Brain (organoid and tissue), 16 donors: ENCODE measurements at places on chromosomes 16 and 17.
A peak's percentile ranks its signal among the peaks of the same experiment; 100 is the strongest.

DNA sequence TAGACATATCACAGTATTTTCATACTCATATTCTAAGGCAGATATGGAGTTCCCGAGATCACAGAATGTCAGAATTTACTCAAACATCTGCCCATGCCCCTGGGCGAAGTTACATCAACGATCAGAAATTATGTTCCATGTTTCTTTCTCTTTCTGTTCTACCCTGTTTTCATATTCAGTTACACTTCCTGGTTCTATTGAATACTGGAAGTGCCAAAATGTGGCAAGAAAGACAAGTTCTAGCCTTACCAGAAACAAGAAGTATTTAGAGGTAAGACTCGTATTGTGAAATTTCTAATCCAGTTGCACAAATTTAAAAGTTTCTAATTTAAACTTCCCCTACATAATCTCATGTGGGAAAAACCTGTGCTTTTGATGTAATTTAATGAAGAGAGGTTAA, 36.1 kb downstream of the KCNJ2 start:
- DNase-seq: no peak

GRCh38 chr17:34171245-34171818, 83.8 kb upstream of the CCL2 start:
- no peak for DNase-seq

DNA sequence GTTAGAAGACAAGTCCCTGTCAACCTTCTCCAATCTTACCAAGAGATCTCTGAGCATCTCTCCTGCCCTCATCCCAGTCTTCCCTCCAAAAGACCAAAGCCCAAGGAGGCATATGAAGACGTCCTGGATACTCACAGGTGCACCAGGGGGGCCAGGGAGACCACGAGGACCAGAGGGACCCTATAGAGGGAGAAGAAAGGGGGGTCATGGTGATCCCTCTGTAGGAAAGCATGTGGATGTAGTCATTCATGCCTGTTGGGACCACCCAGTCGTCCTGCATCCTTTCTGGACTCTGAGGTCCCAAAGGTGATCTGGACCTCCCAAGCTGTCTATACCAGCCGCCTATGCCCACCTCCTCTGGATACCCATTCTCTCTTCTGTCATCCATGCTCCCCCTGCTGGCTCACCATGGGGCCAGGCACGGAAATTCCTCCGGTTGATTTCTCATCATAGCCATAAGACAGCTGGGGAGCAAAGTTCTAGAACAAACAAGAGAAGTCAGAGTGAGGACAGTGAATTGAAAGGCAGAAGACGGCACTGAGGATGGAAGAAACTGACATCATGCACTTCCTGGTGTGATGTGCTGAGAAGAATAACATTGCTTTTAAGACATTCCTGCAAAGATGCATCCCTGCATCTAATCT, 3.3 kb downstream of the COL1A1 start:
- DNase-seq: peak; percentile 53

- peak; percentile 39 for DNase-seq
These were observed 656.0 kb upstream of the KIF2B start for GRCh38 chr17:53166731-53167130.

DNA sequence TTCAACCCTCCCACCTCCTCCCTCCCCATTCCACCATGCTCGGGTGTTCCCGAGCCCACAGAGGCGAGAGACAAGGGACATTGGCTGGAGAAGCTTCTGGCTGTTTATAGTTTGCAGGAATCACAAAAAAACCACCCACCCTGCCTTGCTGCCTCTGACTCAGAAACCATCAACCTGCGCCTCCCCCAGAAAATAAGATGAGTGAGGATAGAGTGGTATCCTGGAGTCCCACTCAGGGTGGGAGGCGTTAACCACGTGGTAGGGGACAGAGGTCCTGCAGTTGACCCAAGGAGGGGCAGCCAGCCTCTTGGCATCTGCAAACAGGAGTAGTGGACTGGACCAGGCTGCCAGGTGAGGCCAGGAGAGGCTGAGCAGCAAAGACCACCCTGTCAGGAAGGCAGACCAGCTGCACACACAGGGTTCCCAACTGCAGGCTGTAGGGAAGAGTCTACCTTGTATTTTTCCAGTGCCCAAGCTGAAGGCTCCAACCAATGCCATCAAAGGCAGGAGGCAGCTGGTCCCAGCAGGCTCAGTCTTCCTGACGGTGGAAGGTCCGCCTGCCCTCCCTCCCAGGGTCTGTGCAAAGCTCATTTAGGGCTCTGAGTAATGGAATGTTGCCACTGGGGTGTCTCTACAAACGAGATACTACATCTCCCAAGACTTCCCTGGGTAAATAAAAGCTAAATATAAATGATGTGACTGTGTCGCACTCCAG, 201.5 kb upstream of the TNRC6C start:
- no peak for DNase-seq

DNA sequence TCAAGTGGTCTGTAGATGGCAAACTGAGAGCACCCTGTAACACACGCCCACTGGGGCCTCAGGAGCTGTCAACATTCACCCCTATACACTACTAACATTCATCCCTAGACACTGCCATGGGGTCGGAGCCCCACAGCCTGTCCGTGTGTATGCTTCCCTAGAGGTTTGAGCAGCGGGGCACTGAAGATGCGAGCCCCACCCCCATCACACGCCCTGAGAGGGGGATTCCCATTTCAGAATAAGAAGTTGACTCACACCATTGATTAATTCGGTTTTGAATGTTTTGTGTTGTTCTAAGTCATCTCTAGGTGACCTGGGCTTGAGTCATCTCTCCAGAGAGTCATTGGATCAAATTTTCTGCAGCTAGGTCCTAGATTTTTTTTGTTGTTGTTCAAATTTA, 37.3 kb upstream of the MMD start:
- DNase-seq: no peak

DNA sequence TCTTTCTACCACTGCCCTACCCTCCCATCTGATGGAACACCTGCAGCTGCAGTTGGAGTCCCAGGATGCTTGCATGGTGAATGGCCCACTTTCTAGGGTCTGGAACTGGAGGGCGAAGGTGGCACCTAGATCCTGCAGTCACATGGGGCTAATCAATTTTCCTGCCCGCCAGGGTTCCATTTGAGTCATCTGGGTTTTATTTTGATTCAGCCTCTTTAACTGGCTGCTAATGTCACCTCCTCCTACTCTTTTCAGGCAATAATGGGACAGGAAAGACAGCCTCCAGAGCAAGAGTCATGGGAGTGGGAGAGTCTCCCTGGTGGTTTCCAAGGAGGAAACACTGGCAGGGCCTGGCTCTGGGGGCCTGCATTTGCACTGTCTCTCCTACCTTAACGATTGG, 3.8 kb upstream of the TBKBP1 start:
- no peak for DNase-seq

- DNase-seq: no peak
These were observed 6.2 kb downstream of the COL1A1 start for GRCh38 chr17:50194934-50195865.

- peak; percentile 37 for DNase-seq
These were observed 520.8 kb downstream of the GRIN2A start for GRCh38 chr16:9661336-9662017.

- DNase-seq: no peak
These were observed 994 bp downstream of the CLTC start for GRCh38 chr17:59620518-59621259.

DNA sequence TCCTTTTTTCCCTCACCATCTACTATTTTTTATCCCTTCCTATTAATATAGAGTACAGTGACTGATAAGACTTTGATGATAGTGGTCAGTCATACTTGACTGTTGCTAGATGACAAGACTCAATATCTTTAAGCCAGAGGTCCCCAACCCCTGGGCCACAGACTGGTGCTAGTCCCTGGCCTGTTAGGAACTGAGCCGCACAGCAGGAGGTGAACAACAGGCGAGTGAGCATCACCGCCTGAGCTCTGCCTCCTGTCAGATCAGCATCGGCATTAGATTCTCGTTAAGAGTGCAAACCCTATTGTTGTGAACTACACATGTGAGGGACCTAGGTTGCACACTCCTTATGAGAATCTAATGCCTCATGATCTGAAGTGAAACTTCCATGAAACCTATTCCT, 341.3 kb downstream of the BCAS3 start:
- no peak for DNase-seq

GRCh38 chr16:3641801-3642396, 12.6 kb upstream of the DNASE1 start:
- no peak for DNase-seq

DNA sequence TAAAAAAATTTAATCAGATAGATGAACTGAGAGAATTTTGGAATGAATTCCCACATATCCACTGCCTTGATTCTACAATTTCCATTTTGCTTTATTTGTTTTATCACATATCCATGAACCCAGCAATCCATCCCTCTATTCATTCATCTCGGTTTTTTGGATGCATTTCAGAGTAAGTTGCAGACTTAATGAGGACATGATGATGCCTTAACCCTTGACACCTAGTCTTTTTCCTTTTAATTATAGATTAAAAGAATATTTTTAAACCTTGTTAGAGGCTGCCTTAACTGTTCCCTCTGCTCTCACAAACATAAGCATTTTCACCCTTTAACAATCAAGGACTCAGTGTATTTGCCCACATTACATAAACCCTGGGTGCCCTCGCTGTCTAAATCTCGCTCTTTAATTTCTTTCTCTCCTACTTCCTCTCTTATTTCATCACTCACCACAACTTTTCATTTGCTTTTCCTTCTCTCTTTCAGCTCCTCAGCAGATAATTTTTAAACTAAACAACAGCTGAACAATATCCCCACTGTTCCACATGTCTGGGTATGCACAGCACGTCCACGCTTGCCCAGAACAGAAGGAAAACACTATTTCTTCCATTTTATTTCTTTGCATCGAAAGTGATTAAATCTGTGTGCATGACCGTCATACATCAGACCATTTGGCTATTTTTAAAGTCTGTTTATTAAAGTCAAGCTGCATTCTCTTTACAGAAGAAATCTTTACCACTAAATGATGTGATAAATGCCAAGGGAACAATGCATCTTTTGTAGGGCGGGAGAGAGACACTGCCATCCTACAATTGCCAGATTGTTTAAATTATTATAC, 39.9 kb downstream of the IQCK start:
- DNase-seq: peak; percentile 57

DNA sequence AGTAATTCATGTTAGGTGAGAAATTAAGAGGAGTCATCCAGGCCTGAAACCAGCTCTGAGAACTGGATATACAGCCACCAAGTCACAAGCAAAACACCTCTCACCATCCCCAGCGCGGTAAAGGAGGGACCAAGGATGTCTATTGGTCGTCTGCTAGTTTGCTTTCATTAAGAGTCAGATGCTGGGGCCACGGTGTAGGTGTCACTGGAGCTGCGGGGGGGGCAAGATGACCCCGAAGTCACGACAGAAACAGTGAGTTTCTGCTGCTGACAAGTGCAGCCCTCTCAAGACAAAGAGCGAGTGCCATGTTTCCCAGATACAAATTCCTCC, 790 bp downstream of the NCBP3 start:
- no peak for DNase-seq

- DNase-seq: no peak
These were observed 432.2 kb upstream of the KIF2B start for GRCh38 chr17:53390575-53390974.

DNA sequence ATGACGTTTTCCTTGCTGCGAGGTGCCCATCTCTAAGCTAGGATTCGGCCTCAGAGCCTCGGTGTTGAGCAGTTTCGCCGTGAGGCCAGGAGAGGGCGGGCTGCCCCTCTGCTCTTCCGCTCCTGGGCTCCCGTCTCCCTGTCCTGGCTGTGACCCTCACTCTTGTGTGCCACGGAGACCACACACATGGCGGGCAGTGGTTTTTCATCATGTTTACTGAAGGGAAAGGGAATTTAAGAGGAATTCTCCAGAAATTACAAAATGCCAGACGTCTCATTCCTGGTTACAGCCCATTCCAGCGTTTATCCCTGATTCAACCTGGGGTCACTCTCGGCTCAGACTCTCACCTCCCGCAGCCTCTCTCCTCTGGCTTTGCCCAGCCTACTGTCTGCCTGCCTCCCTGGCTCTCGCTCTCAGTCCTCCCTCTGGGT, 96.8 kb upstream of the ELAC2 start:
- DNase-seq: peak; percentile 19

- DNase-seq: no peak
These were observed 3.1 kb downstream of the ABCA5 start for GRCh38 chr17:69323806-69324205.

DNA sequence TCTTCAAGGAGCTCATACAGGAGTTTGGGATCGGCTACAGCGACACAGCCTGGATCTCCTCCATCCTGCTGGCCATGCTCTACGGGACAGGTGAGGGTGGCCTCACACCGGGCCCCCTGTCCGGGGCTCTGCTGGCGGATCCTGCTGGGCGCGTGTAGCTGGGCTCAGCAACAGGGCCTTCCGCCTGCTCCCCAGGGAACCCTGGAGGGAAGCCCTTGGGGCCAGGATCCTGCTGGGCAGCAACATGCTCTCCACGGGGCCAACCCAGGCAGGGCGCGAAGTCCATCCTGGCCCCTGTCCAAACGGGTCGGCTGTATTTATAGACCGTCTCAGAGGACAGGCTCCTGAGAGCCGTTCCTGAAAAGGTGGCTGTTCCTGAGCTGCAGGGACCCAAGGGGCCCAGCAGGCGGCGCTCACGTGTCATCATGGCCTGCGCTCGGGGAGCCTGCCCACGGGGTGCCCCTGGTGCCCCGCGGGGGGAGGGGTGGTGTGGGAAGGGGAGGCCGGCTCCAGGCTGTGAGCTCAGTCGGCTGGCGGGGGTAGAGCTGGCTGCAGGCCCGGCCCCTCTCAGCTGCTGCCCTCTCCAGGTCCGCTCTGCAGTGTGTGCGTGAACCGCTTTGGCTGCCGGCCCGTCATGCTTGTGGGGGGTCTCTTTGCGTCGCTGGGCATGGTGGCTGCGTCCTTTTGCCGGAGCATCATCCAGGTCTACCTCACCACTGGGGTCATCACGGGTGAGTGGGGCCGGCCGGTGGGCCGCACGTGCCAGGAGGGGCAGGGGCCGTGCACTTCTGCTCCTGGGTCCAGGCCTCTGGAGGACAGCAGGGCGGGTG, 7.5 kb downstream of the SLC16A3 start:
- peak; percentile 69 for DNase-seq

DNA sequence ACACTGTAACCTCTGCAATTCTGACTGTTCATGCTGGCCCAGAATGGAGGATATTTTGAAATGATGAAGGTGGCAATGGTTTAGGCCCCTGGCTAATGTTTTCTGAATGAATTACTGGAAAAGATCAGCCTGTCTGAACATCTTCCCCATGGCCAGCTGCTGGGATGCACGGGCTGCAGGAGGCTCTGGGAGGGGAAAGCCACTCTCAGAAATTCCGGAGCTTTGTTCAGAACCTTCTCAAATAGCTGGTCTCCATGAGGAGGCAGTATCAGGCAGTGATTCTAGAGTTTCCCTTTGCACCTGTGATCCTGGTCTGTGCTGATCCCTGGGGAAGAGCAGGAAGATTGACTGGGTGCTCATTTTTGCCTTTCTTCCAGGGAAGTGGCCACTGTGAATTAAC, 5.0 kb downstream of the SLC6A2 start:
- no peak for DNase-seq

DNA sequence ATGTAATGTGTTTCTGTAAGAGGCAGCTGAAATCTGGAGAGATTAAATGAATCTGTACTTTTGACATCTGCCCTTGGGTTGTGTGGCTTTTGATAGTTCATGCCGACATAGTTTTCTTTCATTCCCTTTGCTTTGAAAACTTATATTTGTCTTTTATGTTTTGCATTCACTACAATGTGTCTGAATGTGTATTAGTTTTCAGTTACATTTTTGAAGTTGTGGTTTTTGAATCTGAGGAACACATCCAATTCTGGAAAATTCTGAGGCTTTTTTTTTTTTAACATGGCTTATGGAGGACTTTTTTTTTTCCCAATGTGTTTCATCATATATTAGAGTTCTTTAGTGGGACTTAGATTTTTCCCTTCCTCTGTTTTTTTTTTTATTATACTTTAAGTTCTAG, 683.7 kb upstream of the SOX9 start:
- no peak for DNase-seq
